Stimulated activated CD8-positive, alpha-beta memory T cell treated with anti-CD3 and anti-CD28 coated beads, Interleukin-4, amount 100 ng/mL, for 4 hours (primary cell): ENCODE measurements at places on chromosomes 7 and 10.

GRCh38 chr10:30435073-30435422, 1.1 kb downstream of the MAP3K8 start:
- DNase-seq: no peak

DNA sequence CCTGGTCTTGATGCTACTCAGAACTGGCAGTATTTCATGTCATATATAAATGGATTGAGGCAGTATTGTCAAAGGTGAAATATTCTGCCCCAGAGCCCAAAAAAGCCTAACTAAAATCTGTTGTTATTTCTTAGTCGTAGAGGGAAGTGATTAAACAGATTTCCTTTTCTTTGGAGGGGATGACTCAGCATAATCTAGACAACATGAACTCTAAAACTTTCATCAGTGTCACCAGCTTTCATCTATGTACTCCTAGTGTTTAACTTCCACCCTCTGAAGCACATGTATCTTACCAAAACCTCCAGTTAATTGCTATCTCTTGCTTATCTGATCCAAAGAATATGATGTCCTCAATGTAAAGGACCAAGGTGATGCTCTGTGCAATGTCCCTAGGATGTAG, 97.1 kb upstream of the ARID5B start:
- DNase-seq: no peak

DNA sequence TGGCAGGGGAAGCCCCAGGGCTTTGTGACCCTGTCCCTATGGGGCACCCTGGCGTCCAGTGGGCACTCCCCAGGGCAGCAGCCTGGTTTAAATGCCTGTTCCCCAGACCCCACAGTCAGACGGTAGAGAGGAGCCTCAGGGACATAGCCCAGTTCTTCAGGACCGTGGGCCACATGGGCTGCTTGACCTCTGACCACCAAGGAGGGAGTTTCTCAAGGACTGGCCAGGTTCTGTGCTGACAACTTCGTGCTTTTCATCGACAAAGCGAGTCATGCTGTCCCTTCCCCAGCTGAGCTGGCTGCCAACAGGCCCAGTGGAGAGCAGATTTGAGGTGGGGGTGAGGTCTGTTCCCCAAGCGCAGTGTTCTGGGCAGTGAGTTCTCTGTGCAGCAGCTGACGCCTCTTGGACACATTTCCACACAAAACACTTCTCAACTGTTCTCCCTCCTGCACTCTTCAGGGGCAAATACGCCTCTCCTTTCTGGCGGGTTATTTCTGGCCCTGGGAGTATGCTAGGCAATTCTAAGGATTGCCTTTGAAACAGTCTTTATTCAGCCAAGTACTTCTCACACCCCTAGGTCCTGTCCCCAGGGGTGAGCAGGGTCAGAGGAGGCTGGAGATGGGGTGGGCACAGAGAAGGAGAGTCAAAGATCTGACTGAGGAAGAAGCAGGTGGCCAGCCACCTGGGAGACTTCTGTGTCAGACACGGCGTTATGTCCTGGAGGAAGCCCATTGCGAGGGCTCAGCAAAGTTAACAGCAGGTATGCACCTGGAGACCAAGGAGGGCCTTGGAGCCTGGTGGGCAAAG, 57.3 kb upstream of the CAMK2B start:
- no peak for DNase-seq

DNA sequence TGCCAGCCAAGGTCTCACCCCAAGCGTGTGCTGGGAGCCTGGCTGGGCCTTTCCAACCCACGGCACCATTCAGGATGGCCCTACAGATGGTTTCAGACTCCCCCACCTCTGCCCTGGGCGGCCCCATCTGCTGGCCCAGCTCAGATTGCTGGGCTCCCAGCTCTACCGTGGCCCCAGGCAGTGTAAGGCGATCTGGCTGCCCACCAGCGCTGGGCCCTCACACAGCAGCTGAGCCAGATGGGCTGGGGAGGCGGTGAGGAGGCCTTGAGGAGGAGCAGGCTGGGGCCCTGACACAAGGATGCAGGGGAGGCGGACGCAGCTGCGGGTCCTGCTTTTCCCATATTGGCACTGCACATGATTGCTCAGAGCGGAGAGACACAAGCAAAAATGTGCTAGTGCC, 162.8 kb downstream of the NRF1 start:
- DNase-seq: no peak

DNA sequence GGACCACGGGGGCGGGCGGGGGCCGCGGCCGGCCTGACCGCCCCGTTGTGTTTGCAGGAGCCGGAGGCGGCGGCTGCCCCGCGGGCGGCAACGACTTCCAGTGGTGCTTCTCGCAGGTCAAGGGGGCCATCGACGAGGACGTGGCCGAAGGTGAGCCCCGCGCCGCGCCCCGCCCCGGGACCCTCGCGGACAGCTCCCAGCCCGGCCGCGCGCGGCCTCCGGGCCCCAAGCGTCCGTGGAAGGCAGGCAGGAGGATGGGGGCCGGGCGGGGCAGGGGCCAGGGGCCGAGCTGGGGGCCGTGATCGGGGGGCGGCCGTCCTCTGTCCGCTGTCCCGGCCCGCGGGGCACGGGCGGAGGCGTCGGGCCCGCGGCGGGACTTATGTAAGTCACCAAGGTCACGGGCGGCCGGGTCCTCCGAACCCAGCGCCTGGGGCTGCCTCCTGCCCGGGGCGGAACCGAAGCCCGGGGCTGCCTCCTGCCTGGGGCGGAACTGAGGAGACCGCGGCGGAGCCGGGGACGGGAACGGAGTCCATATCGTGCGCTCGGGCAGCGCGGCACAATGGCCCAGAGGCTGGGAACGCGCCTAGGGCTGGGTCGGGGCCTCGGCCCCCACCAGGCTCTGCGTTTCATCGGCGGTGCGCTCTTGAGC, 497 bp downstream of the PPP2R2D start:
- no peak for DNase-seq

DNA sequence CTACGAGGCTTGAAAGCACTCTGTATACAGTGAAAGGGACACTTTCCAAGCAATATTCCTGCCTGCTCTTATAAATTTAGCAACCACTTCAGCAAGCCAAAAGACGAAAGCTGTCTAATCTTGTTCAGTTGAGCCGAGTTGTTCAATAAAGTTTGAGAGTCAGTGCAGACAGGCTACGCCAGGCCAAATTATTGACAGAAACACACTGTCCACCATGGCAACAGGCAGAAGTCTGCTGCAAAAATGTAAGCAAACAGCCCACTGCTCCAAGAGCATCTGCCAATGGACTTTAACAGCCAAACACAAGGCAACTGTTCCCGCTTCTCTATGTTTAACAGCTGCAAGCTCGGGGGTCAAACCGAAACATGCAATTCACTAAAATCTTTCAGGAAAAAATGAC, 85.7 kb downstream of the GLI3 start:
- DNase-seq: no peak

- no peak for DNase-seq
These were observed 136.6 kb downstream of the ARHGAP22 start for GRCh38 chr10:48468130-48468790.

DNA sequence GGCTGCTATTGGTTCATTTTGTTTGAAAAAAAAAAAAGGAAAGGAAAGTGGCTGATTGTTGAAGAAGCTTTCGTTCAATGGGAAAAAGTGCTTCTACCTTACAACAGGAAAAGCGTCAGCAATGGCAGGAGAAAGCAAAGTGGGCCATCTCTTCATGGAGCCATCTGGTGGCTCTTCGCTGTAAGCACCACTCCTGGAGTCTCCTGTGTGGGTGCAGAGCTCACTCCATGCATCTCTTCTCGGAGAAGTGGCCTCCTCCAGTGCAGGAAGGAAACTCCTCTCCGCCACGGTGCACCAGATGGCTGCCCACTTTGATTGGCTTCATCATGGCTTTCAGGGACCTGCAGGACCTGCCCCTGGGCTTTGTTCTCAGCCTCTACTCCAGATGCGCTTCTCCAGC, 250.9 kb downstream of the PTEN start:
- no peak for DNase-seq

DNA sequence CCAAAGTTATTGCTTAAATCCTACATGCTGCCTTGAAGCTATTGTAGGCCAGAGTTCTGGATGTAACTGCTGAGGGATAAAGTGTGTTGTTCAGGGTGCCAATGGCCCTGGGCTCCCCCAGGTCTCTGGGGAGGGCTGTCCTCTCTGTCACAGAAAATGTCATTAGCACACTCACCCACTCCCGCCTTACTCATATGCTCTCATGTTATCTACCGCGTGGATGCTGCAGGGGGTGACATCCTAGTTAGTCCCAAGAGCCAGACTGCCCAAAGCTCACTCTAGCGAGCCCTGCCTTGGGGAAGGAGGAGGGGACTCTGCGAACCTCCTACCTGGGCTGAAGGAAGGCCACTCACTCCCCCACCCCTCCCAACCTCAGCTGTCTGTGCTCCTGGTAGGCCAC, 122.5 kb downstream of the FRMD4A start:
- no peak for DNase-seq

GRCh38 chr10:61905837-61906561, 4.5 kb downstream of the ARID5B start:
- no peak for DNase-seq

DNA sequence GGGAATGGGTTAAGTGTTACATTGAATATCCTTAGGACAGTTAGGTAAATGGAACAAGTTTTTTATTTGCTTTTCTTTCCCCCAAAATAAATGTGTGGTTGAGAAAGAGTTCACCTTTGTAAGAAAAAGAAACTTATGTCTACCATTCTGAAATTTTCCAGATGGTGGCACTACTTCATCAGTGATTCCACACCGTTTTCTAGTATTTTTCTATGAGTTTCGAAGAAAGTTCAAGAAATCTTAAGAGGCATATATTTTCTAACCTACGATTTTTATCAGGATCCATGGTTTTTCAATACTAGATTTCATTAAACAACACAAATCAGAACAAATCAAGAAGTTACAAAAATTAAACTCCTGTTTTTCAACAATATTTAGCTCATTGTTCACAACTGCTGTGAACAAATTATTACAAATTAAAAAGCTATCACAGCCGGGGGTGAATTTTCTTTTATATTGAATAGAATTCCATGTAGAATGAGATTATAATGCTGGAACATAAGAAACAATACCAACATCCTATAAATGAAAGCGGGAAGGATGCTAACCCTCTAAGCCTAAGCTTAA, 163.1 kb upstream of the NPVF start:
- no peak for DNase-seq

DNA sequence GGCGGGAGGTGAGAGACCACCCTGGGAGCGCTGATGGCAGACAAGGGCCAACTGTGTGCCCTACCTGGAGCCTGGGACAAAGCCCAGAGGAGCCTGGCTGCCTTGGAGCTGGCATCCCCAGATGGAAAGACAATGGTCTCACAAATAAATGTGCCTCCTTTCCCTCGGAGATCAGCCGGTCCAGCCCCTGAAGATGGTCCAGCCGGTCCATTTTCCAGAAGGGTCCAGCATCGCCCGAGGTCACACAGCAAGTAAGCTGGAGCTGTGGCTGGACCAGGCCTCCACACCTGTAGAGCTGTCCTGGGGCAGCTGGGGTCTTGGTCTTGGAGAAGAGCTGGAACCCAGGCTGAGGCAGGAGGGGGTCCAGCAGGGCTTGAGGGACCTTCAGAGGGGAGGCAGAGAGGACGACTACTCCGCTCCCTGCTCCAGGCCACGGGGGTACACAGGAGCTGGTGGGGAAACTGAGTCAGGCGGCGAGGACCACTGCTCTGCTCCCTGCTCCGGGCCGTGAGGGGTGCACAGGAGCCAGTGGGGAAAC, 3.6 kb downstream of the ELFN1 start:
- no peak for DNase-seq

DNA sequence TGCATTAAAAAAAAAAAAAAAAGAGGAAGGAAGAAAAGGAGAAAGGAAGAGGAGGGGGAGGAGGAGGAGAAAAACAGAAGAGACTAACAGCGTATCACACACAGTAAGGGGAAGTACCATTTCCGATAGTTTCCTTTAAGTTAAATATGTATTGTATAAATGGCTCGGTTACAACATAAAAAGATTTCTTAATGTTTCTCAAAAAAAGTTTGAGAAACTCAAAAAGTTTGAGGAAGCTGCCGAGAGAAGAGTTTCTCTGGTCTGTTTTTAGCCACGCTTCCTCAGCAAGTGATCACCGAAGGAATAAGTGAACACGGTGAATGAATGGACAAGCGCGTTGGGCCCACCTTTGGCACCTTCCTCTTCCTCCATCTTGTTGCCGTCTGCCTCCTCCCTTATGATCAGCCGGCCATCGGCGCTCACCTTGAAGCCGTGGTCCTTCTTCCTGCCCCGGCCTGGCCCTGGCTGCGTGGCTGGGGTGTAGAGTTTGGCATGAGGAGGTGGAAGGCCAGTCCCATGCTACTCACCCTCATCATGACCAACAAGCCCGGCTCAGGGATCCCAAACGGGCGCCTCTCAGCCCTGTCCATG, 31.3 kb upstream of the FRAT2 start:
- no peak for DNase-seq

- DNase-seq: no peak
These were observed 94.2 kb upstream of the CXCL12 start for GRCh38 chr10:44478876-44479705.

GRCh38 chr10:120770496-120770895, 80.7 kb upstream of the WDR11 start:
- DNase-seq: no peak

DNA sequence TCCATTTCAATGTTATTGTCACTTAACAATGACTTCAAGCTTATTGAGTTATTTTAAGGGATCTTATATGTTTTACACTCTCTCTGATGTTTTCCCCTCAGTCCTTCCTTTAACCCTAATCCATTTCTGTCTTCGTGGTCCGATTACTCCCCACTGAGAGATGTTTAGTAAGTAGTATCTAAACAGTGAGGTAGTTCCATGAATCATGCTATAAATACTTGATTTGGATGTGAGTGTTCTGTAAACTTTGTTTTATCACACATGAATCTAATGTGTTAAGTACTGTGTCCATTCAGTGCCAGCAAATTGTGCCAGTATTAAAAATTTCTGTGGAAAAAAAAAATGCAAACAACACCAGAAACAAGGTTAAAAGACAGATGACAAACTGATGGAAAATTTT, 18.6 kb downstream of the RPP30 start:
- no peak for DNase-seq

- DNase-seq: no peak
These were observed 78.7 kb downstream of the TCF7L2 start for GRCh38 chr10:113028456-113029440.

DNA sequence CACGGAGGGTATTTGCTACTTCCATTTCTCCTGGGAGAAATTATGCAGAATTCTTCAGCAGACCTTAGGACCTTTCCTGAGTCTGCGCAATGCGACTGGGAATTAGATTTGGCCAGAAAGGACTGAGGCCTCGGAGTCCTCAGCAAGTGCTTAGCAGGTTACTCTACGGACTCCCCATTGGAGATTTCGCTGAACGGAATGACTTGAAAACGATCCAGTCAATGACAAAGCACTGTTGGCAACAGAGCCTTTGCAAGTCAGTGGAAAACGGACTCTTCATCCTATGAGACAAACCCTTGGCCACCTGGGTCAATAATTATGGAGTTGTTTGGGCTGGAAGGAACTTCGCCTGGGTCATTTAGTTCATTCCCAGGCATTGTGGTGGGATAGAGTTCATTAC, 107.4 kb downstream of the FAM204A start:
- DNase-seq: no peak

- DNase-seq: no peak
These were observed 228.7 kb upstream of the FZD8 start for GRCh38 chr10:35870665-35871310.

GRCh38 chr10:16602104-16602775, 80.6 kb upstream of the C1QL3 start:
- no peak for DNase-seq

GRCh38 chr7:159094919-159095915, 49.5 kb downstream of the VIPR2 start:
- no peak for DNase-seq

- no peak for DNase-seq
These were observed 58.2 kb downstream of the GRM8 start for GRCh38 chr7:127194571-127194970.
